ENCODE measurements at places on chromosomes 13 and 19.

DNA sequence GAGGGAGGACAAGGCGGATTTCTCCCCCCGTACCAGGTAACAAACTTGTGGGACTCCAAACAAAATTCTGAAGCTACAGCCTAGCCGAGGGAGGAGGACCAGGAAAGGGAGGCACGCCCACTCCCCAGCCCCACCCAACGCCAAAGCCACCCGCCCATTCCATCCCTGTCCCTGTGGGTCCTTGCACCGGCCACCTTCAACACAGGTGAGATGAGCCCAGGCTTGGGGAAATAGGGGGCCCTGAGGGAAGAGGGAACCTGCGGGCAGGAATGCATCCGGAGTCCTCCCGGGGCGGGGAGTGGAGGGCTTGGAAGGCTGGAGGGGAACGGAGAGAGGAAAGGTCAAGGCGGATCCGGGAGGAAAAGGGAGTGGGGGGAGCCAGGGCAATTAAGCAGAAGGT is at the start of gene BEST2:
BEST2 (plus strand) TSS at position 157 of the 400 bp plus-strand sequence. CDS start 802 bp downstream, outside the sequence.
- no peak for DNase-seq

DNA sequence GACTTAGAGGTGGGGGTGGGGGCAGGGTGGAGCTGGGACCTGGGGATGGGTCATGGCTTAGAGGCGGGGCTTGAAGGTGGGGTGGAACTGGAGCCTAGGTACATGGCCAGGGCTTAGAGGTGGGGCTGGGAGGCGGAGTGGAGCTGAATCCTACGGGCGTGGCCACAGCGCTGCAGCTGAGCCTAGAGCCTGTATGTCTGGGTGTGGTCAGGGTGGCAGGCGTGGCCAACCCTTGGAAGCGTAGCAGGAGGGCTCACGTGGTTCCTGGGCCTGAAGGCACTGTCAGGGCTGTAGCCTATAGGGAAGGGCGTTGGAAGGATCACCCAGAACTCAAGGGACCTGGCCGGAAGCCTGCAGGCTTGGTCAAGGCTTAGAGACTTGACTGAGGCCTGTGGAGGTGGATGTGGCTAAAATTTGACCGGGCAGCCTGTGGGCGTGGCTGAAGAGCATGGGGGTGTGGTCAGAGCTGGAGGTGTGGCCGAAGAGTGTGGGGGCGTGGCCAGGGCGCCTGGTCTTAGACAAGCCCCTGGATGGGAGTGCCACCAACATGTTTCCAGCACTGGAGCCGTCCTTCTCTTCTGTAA is 24.3 kb downstream of the COLGALT1 start:
- no peak for DNase-seq

DNA sequence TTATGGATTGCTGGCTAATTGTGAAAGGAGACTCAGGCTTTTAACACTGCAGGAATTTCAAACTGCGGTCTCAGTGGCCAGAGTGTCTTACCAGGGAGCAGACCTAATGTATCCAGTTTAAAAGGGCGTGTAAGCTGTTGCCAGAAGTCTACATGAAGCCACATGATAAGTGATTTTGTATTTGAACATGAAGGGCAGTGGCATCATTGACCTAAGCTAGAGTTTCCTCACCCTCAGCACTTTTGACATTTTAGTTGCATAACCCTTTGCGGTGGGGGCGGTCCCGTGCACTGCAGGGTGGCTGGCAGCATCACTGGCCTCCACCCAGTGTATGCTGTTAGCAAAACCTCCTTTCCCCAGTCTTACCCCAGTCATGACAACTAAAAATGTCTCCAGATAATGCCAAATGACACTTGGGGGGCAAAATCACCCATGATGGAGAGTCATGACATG is 23.7 kb upstream of the GPR18 start:
- no peak for DNase-seq

DNA sequence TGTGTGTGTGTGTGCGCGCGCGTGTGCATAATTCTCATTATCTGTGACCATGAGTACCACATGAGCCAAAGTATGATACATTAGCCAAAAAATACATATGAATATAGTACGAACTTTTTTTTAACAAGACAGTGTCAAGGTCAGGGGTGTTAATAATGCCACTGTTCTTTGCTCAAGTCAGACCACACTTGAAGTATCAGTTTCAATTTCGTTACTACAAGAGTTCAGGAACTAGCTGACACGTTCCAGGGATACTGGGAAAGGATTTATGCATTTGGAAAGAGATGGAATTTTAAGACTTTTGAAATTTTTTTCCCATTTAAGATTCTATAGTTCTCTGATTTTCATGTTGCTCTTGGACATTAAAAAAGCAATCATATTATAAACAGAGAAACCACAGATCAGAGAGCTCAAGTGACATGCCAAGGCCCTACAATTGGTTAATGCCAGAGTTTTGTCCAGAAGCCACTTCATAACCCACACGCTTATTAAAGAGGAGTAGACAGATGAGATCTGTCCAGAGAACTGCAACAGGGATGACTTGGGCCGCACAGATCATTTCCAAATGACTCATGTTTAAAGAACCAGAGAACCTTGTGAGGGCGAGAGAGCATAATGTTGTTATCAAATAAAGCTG is 718.8 kb upstream of the SGCG start:
- no peak for DNase-seq

- DNase-seq, result peak; percentile 87
Measured at GRCh38 chr19:13164343-13165161, 14.3 kb downstream of the IER2 start.

GRCh38 chr13:97194479-97194878 is 27.7 kb upstream of the MBNL2 start:
- DNase-seq, result no peak

- DNase-seq, result no peak
Measured at GRCh38 chr19:29084266-29084665, 128.7 kb downstream of the UQCRFS1 start.

DNA sequence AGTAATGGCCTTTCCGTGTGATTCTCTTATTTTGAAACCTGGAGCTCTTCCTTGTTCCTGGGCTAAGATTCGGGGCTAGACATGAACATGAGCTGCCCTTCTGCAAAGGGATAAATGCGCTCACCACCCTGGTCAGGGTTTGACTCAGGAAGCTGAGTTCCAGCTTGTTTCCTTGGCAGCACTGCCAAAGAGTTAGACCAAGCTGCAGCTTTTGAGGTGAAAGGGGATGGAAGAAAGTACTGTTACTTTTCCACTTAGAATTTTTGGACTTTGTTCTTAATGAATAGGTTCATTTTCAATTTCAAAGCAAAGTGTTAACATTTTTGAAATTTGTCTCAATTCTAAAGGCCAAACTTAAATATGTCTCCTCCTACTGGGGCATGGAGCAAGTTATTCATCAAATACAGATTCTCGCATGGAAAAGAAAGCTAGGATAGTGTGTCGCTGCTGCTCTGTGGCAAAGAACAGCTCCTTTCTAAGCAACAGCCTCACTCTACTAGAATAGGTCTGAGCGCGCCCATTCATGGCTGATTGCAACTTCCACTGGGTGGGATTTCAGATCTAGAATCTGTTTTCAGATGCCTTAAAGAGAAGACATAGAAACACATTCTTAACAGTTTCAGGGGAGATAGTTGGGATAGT is 2.2 kb downstream of the RGCC start:
- DNase-seq, result no peak

DNA sequence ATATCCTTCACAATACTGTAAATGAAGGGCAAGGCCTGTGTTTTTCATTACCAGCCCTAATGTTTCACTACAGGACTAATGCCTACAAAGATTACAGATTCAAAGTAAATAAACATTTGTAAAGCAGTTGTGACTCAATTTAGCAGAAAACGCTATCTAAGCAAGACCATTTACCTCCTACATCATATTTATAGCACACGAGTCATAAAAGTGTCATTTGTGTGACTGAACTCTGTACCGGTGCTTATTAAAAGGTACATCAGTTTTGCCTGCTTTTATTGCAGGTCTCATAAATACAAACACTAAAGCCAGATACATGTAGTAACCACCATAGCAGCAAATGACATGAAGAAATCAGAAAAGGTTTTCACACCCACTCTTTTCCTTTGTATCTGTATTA is 61.5 kb upstream of the SLC15A1 start:
- no peak for DNase-seq

- DNase-seq, result no peak
Measured at GRCh38 chr13:93345024-93345423, 118.4 kb downstream of the GPC6 start.

GRCh38 chr19:36488846-36489117 is 579 bp downstream of the ZNF566 start:
- no peak for DNase-seq

DNA sequence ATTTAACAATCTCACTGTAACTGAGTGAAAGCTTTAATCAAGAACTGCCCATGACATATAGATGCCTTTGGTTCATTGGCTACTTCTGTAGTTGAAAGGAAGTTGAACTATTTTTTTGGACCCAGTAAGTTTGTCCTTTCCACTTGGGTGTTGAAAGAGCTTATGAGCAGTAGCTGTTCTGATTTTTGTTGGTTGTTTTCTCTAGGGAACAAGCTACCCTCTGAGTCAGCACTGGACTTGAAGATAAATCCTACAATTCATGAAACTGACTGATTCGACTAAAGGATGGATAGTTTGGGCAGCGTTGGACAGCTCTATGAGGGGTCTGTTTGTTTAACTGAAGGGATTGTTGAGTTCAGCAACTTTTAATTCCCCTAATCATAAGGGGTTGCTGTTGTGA is 101.0 kb downstream of the PAN3 start:
- no peak for DNase-seq

GRCh38 chr19:7391218-7391670 is 42.5 kb downstream of the ARHGEF18 start:
- DNase-seq, result no peak

DNA sequence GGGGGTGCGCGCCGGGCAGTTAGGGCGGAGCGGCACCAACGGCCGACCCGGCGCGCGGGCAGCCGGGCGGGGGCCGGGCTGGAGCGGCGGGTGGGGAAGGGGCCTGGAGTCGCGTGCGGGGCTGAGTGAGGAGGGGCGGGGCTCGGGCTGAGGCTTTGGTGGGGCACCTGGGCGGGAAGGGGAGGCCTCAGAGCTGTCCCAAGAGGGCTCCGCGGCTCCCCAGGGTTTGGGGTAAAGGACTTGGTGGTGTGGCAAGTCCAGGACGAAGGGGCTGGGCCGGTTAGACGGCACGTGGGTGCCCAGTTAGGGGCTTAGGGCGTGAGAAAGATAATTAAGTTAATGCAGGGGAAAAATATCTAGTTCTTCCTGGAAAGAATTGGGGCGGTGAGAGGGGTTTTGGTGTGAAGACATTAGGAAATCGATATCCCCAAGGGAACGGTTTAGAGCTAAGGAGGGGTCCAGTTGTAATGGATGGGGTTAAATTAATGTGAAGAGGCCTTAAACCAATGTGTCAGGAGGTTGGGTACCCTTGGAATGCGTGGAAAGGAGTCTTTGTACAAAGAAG is 496 bp downstream of the ZNF574 start:
- no peak for DNase-seq

- DNase-seq, result no peak
Measured at GRCh38 chr13:33199289-33199850, 86.2 kb downstream of the STARD13 start.
